Caco-2 (cell line): ENCODE measurements at places on chromosomes 12 and 14. TPM values are rescaled to one million over a fixed set of nuclear protein-coding genes. Genes with fewer than 3 reads are reported as not detected.

Gene PIWIL1
- 5.1 and 5.3 TPM in 2 replicates for total RNA-seq

- H3K36me3 ChIP-seq = no peaks in the 10 kb centered on the region
- H3K4me3 ChIP-seq = no peak overlapping the region
- no peaks in the 10 kb centered on the region for H3K4me1 ChIP-seq
- no peak for DNase-seq
- H3K27ac ChIP-seq = no peak overlapping the region
Observed at GRCh38 chr12:2277492-2278155, 224.8 kb downstream of the CACNA1C start.

- no peak overlapping the region for H3K27ac ChIP-seq
- no peaks in the 10 kb centered on the region for H3K4me1 ChIP-seq
- H3K27me3 ChIP-seq = no peaks in the 10 kb centered on the region; the same call in 1 of the 2 replicates
- H3K36me3 ChIP-seq = no peaks in the 10 kb centered on the region
- no peak for DNase-seq
Observed at GRCh38 chr14:89690139-89690538, 264.4 kb downstream of the EFCAB11 start.

DNA sequence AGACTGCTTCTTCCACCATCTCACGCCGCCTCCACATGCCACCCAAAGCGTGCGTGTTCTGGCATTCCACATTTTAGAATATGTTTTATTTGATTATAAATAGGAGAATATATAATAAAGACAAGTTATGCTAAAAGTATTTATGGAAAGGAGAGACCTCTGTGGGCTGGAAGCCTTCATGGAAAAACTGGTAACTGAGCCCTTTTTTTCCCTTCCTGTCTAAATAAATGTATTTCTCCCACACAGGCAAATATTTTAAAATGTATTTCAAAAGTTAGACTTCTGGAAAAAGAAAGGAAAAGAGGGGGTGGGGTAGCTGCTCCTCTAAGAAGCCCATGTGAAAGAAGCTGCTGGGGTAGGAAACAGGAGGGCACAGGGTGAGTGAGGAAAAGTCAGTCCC, 16.1 kb upstream of the NR4A1 start:
- DNase-seq = no peak
- peaks cover 33% of the 10 kb centered on the region for H3K4me1 ChIP-seq
- peak overlapping the region; percentile 80 for H3K27ac ChIP-seq
- no peaks in the 10 kb centered on the region for H3K27me3 ChIP-seq
- H3K4me3 ChIP-seq = no peak overlapping the region

- H3K4me1 ChIP-seq = peaks cover 9% of the 10 kb centered on the region
- H3K27ac ChIP-seq = no peak overlapping the region
- no peak for DNase-seq
- no peak overlapping the region for H3K4me3 ChIP-seq
- H3K27me3 ChIP-seq = no peaks in the 10 kb centered on the region
- H3K36me3 ChIP-seq = no peaks in the 10 kb centered on the region; the same call in 1 of the 2 replicates
Observed at GRCh38 chr12:55839345-55840140, 3.2 kb downstream of the MMP19 start.

GRCh38 chr12:26744697-26745440, 88.1 kb downstream of the ITPR2 start:
- no peaks in the 10 kb centered on the region for H3K27me3 ChIP-seq
- H3K27ac ChIP-seq = no peak overlapping the region
- H3K4me3 ChIP-seq = no peak overlapping the region
- H3K4me1 ChIP-seq = peaks cover 25% of the 10 kb centered on the region

DNA sequence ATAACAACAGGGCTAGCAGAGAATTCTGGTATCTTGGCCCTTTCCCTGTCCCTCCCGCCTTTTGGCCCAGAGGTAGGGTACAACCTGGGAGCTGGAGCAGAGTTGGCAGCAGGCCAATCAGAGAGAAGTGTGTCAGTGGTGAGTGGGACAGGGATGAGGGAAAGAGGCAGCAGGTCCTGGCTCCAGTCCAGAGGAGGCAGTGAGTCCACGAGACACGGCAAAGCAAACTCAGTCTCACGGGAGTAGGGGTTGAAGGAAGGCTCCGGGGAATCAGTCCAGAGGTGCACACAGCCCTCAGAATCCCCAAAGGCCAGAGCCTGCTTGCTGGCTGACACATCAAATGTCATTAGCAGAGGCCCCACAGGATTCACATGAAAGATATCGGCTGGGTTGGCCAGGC, 7.3 kb downstream of the PAN2 start:
- no peak for DNase-seq
- peaks cover 8% of the 10 kb centered on the region; the same call in 1 of the 2 replicates for H3K4me1 ChIP-seq
- H3K36me3 ChIP-seq = no peaks in the 10 kb centered on the region
- no peak overlapping the region for H3K27ac ChIP-seq
- H3K27me3 ChIP-seq = no peaks in the 10 kb centered on the region

- DNase-seq = no peak
- no peaks in the 10 kb centered on the region for H3K27me3 ChIP-seq
- H3K27ac ChIP-seq = no peak overlapping the region
- H3K4me3 ChIP-seq = no peak overlapping the region
Observed at GRCh38 chr14:34338056-34338455, 124.0 kb downstream of the SPTSSA start.

DNA sequence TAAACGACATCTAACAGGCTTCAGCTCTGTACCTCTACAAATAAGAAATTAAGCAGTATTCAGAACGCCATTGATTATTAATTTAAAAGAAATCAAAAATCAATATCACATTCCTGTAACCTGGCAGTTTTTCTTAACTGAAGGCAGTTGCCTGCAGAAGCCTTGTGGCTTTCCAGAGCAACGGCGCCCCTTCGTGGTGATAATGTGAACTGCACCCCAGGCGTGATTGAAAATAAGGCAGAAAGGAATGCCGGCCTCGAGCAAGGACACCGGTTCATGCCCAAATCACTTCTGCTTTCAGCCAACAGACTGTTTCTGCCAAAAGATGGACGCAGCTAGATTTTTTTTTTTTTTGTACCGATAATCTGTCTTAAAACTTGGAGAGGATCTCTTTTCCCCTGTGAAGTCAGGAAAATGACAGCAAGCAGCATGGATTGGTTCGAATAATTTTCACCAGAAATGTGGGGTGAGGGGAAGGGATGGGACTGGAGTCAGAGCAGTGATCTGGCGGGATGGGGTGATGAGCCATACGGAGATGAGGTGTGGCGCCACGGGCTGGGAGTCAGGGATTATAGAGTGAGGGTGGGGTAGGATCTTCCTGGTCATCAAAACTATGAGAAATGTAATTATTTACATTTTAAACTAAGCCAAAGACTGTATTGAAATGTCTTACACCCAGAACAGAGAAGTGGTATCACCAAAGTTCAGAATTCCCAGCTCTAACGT, 473.0 kb downstream of the DPF3 start:
- no peaks in the 10 kb centered on the region for H3K4me1 ChIP-seq
- H3K36me3 ChIP-seq = no peaks in the 10 kb centered on the region
- H3K27ac ChIP-seq = no peak overlapping the region
- H3K27me3 ChIP-seq = no peaks in the 10 kb centered on the region
- H3K4me3 ChIP-seq = no peak overlapping the region

Gene SDSL
- 4.0 and 4.5 TPM in 2 replicates for total RNA-seq

DNA sequence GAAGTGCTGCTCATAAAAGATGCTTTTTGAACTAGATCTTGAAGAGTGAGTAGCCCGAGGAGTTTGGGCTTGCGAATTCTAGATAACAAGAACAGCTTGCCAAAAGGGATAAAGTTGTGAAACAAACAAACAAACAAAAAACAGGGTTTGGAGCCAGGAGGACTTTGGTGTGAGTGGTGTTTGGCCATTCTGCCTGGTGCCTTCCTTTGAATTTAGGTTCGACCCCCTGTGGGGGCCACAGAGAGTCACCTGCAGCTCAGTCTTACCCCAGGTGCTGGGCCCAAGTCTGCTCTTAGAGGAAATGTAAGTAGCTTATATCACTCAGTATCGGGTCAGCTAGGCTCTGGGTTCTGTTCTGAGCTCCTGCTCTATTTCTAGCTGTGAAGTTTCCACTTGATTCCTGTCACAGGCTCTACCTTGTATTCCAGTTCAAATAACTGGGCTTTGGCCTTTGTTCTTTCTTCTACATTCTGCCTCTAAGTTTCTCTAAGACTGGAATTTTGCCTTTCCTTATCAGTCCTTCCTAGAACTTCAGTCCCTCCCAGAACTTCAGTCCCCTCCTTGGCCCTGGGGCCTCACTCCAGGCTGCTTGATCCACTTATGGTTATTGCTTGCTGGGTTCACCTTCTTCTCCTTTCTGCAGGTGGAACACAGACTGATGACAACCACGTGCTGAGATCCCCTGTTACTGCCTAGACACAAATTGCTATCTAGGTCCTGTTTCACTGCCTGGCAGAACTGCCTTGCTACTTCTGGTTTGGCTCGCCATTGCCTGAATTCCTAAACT, 20.5 kb upstream of the DUSP6 start:
- H3K27me3 ChIP-seq = no peaks in the 10 kb centered on the region
- H3K4me3 ChIP-seq = no peak overlapping the region
- H3K27ac ChIP-seq = peak overlapping the region; percentile 90
- DNase-seq = peak; percentile 85
- peaks cover 93% of the 10 kb centered on the region for H3K4me1 ChIP-seq

DNA sequence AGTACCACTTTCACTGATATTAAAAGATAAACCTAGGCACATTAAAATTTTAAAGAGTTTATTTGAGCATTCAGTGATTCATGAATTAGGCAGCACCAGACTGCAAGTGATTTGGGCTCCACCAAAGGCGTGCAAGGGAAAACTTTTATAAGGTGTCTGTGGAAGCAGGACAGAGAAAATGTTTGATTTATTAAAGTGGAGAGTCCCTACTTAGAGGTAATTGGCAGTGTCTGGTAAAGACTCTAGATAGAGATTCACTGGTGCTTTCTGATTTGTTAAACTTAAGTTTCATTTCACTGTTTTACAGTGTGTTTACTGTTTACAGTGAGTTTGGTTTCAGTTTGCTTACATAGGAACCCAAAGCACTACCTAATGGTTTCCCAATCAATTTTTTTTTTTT, 72.8 kb downstream of the ANKS1B start:
- H3K4me3 ChIP-seq = no peak overlapping the region
- DNase-seq = no peak
- peaks cover 33% of the 10 kb centered on the region for H3K4me1 ChIP-seq
- H3K36me3 ChIP-seq = no peaks in the 10 kb centered on the region

DNA sequence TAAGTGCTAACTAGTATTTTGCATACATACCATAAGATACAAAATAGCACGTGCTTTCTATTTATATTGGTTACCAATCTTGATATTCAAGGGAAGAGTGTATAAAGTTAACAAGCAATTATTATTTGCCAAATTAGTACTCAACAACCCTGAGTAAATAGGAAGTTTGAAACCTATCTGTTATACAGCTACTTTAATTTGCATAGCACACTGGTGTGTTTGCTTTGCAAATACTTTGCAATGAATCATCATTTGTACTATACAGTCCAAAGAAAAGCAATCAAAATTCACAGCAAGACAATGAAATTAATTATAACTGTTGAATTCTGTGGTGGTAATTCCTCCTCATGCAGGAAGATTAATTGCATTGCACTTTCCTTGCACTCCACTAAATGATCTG, 469.1 kb downstream of the PRKD1 start:
- H3K27ac ChIP-seq = no peak overlapping the region
- no peak for DNase-seq
- no peaks in the 10 kb centered on the region for H3K36me3 ChIP-seq
- no peaks in the 10 kb centered on the region for H3K27me3 ChIP-seq
- no peak overlapping the region for H3K4me3 ChIP-seq

DNA sequence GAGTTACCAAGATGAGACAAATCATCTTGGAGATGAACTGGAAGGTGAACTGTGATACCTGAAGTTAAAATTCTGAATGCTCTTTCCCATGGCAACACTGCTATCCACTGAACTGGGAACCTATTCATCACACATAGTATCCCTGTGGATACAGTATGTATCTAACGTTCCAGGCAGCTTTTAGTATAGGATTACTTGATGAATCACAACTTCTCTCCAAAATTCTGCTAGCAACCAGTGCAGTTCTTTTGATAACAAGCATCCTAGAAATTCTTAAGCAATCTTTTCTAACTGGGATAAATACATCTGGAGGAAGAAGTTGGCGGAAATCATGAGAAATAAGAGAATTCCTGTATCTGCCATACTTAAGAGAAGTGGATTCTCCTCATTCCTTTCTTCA, 66.4 kb downstream of the PAWR start:
- H3K27ac ChIP-seq = no peak overlapping the region
- H3K36me3 ChIP-seq = no peaks in the 10 kb centered on the region
- no peaks in the 10 kb centered on the region for H3K27me3 ChIP-seq
- DNase-seq = no peak
- H3K4me1 ChIP-seq = no peaks in the 10 kb centered on the region

Gene IQSEC3
- total RNA-seq = 0.19 and 0.59 TPM in 2 replicates

Gene MSRB3
- total RNA-seq = 7.4 and 7.7 TPM in 2 replicates

DNA sequence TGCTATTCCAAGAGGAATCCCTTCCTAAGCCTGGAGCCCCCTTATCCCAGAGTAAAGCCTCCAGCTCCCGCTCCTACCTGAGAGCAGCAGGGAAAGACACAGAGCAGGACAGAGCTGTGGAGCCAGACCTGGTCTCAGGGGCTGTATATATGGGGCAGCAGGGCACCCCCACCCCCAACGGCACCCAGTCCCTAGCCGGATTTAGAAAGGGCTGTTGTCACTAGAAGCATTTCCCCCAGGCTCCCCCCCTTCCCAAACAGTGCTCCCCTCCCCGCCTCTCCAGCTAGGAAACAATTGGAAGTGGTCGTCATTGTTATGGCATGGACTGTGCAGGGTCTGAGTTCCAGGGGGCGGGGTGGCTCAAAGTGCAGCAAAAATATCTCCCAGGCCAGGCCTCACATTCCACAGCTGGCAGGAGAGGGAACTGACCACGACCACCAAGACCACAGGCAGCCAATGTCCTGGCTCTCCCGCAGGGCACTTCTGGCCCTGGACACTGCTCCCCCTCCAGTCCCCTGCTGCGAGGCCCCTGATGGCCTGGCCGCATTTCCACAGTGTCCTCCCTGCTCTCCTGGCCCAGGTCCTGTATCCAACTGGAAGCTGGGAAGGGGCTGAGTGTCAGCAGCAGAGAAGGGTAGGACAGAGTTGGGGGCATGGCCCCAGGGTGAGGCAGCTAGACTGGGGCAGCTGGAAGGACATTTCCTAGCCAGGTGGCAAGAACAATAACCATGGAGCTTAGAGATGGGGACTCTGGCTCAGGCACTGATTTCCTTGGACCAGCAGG, at the start of gene MYH7:
MYH7 (minus strand) TSS at position 118 of the 784 bp plus-strand sequence. CDS start 1,928 bp downstream, outside the sequence.
- no peaks in the 10 kb centered on the region for H3K36me3 ChIP-seq
- no peak within 1 kb of the TSS for H3K4me3 ChIP-seq
- no peaks in the 10 kb centered on the region for H3K27me3 ChIP-seq
- DNase-seq = no peak
- H3K27ac ChIP-seq = no peak within 1 kb of the TSS
- peaks cover 12% of the 10 kb centered on the region for H3K4me1 ChIP-seq

Gene CFAP54
- 0.12 and 0.14 TPM in 2 replicates for total RNA-seq
